ENCODE measurements at places on chromosomes 12 and 14. TPM values are rescaled to one million over a fixed set of nuclear protein-coding genes. Genes with fewer than 3 reads are reported as not detected.
A peak's percentile ranks its signal among the peaks of the same experiment; 100 is the strongest.

GRCh38 chr14:91778217-91778616 lies 46.3 kb upstream of the CATSPERB start:
- H3K4me1 ChIP-seq: no peaks in the 10 kb centered on the region
- no peaks in the 10 kb centered on the region for H3K36me3 ChIP-seq
- DNase-seq: no peak
- H3K27ac ChIP-seq: no peak overlapping the region

DNA sequence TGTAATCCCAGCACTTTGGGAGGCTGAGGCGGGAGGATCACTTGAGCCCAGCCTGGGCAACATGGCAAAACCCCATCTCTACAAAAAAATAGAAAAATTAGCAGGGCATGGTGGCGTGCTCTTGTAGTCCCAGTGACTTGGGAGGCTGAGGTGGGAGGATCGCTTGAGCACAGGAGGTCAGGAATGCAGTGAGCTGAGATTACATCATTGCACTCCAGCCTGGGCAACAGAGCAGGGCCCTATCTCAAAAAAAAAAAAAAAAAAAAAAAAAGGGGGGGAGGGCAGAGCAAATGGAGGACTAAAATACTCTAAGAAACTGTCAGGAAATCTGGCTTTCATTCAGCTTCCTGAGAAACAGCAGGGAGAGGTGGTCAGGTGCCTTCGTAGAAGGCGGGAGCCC lies 31.7 kb upstream of the TSPAN9 start:
- no peak overlapping the region for H3K27ac ChIP-seq
- H3K4me1 ChIP-seq: peaks cover 5% of the 10 kb centered on the region
- no peaks in the 10 kb centered on the region for H3K27me3 ChIP-seq
- H3K4me3 ChIP-seq: no peak overlapping the region
- H3K36me3 ChIP-seq: peaks cover 10% of the 10 kb centered on the region

DNA sequence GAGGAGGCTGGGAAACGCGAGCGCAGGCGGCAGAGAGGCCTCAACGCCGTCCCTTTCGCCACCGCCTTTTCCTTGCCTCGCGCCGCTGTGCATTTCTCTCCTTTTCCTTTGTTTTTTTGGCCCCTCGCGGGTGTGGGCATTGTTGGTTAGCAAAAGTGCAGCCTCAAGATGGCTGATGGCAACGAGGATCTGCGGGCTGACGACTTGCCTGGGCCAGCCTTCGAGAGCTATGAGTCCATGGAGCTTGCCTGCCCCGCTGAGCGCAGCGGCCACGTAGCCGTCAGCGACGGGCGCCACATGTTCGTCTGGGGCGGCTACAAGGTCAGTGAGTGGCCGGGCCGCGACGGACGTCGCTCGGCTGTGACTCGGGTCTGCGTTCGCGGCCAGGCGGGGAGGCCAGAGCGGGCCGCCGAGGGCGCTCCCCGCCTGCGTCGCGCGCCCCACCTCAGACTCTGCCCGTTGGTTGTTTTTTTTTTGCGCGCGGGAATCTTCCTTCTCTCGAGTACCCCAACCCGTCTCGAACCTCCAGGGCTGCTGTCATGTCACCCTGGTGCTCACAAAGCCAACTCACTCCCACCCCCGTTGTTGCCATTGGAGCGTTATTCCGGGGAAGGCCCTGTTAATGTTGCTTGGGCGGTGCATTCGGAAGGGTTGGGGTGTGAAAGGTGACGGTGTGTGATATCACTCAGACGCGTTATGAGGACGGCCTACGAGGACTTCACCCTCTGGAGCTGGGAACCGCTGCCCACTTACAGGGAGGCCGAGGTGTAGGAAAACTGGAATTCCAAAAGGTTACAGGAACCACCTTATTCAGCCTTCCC lies 558 bp downstream of the KLHDC2 start:
- peak; percentile 82 for DNase-seq
- peak overlapping the region; percentile 97 for H3K27ac ChIP-seq
- H3K36me3 ChIP-seq: peaks cover 11% of the 10 kb centered on the region
- peaks cover 6% of the 10 kb centered on the region for H3K4me1 ChIP-seq

The FERMT2 gene
- total RNA-seq: 390 TPM

The SPTSSA gene
- total RNA-seq: 28.5 TPM

The FAM161B gene
- 1.3 TPM for total RNA-seq

Measured in endodermal cell (in vitro differentiated cells).